ENCODE measurements at places on chromosomes 4 and X.

GRCh38 chr4:149835280-149835679 lies 19.6 kb upstream of the IQCM start:
- no peak for DNase-seq

DNA sequence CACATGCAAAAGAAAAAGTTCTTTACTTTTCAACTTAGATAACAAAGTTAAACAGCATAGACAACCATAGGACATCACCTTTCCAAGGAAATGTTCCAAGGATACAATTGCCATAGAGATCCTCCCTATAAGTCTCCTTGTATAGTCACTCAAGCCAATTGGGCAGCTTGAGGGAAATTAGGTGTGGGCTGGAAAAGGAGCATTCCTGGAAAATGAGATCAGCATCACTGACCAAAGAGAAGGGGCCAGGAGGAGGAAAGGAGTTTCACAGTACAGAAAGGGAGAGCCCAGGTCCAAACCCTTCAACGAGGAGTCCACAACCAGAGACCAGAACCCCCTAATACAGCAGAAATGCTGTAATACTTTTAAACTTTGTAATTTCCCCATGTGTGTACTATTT lies 91.5 kb upstream of the PPARGC1A start:
- no peak for DNase-seq

GRCh38 chrX:25527596-25527995 lies 511.8 kb upstream of the ARX start:
- no peak for DNase-seq

DNA sequence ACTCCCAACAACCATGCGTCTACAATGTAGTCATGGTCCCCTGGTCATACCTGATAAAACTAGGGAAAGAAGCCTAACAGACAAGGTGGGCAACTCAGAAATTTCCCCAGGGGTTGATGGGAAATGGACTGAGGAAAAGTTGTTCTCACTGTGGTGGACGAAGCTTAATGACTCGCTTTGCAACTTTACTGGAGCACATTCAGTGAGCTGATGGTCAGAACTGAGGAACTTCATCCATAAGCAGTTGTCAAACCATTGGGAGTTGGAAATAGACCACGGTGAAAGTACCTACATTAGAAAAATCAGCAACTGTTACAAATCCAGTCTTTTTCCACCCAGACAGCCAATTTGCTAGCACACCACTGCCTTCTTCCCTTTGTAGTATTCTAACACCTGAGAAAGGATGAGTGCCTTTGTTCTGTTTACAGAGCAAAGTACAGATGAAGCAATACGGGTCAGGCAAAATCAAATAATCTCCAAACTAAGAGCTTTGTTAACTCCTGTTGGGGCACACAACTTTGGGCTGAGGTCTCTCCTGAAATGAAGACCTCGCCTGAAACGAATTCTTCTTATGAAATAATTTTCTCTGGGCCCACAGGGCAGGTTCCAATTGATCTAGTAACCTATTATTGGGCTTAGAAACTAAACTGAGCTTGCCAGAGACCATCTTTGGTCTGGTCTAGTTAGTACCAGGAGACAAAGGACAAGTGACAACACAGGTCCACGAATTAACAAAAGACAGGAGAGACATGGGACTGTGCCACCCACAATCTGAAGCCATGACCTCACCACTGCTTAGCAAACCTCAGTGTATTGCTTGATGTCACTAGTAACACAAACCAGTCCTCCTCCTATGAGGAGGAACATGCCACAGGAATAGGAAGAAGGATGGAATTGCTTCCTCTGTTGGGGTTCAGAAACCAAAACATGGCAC lies 58.9 kb upstream of the NFKB1 start:
- DNase-seq = no peak

DNA sequence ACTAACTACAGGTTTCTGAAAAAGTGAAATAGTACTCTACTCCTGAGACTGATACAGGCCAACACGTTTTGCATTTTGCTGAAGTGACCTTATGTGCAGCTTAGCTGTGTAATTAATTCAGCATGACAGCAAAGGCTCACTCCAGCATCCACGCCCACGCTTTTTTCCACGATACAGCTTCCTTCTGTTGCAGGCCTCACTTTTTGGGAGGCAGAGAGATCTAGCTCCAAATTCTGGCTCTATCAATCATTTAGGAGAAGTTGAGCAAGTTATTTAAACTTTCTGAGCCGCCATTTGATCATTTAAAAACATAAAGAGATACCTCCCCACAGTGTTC lies 160.3 kb downstream of the AFAP1 start:
- no peak for DNase-seq

DNA sequence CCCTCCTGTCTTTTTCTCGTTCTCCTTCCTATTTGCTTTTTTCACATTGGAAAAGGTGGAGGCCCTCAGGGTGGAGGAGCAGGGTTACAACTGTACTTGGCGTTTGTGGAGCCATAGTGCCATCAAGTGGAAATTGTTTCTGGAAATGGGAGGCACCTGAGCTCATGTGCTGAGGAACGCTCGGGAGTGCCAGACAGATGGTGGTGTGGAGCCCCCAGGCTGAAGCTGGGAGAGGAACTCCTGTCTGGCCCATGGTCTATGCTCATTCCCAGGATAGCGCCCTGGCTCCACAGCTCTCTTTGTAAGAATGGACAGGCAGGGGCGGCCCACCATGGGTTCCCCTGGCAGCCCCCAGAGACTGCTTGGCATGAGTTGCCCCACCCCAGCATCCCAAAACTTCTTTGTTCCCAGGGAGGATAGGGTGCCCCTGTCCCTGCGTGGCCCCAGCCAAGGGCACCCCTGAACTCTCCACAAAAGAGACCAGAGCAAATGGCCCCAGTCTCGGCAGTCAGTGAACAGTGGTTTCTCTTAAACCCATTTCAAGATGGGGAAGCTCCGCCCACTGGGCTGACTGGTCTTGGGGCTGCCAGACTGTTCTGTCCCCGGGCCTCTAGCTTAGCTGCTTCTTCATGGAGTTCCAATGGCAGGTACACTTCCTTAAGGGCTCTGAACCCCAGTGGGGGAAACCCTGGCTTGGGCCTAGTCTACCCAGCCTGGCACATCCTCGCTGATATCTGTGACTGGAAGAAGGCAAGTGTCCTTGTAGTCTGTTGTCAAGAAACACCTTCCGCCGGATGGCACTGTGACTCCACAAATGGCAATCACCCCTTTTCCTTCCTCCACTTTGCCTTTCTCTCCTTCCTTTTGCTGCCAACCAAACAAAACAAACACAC lies 70.1 kb downstream of the NBDY start:
- DNase-seq = no peak

DNA sequence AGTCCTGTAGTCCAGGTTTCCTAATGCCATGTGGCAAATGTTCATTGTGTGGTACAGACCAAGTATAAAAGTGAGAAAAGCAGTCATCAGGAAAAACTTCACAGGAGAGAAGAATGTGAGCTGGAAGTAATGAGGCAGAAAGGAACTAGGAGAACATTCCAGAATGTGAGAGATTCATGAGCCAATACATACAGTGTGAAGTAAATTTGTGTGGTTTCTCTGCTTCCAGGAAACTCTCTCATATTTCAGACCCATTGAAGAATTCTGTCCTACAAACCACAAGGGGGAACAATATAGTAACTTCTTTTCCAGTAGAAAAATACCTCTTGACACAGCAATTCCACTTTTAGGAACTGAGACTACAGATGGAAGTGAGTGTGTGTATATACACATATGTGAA lies 136.5 kb downstream of the RNF150 start:
- peak; percentile 55 for DNase-seq

GRCh38 chr4:2968381-2968780 lies 5.0 kb downstream of the GRK4 start:
- DNase-seq = peak; percentile 77

DNA sequence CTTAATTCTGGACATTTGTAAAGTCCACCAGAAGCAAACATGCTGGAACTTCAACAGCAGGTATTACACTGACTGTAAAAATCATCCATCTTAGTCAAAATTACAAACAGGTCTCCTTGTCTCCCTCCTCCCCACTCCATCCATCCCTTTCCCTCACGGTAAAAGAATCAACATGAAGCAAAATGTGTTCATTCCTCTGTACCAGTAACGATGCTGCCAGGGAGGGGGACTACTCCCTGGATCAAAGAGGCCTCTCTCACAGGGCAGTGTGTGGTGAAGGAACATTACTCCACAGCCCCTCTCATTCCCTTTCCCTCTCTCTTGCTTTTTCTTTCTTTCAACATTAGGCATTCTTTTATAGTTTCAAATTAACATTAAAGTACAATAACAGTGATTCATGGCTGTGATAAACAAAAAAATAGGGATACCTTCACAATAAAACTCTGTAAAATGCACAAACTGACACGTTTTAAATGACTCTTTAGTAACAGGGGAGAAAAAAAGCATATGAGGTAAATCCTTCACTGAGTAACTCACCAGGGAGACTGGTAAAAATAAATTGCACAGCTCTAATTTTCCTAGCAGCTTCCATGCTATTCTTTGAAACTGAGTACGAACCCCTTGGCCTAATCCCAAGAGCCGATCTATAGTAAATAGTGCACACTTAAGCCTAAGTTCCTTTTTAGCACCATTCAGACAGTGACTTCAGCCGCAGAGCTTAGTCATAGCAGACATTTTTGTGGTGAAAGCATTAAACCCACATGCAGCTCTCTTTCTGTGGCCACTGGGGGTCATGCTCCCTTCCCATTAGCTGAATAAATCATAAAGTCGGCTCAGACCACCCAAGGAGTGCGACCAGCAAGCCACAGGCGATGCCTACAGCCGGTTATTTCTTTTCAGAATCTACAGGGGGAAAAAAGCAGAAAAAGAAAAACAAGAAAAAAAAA lies 215.6 kb upstream of the GYPA start:
- peak; percentile 93 for DNase-seq

DNA sequence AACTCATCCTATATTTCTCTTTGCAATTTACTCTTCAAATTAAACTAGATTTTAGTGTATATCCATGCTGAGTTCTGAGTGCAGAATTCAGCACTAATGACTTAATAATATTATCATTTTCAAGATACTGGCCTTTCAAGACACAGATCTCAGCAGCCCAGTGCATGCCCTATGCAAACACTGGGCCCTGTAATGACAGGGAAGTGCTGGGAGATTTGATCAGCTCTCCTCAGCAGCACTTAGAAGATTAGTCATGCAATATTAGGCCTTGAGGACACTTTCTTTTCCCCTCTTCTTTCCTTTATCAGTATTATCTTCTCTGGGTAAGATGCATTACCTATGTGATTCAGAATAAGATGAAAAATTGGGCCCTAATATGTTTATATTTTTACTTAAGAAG lies 207.1 kb downstream of the PPP3CA start:
- DNase-seq = no peak

DNA sequence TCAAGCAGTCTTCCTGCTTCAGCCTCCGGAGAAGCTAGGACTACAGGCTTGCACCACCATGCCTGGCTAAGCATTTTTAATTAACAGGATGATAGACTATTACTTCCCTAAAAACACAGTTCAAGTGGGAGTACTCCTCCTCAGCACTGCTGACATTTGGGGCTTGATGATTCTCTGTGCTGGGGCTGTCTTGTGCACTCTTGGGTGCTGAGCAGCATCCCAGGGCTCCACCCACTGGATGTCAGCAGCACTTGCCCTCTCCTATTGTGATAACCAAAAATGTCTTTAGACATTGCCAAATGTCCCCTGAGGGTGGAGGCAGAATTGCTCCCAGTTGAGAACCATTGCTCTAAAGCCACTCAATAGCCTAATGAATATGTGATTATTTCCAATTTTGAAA lies 60.4 kb downstream of the CLCN4 start:
- DNase-seq = no peak

GRCh38 chr4:2924765-2925301 lies 38.4 kb downstream of the NOP14 start:
- DNase-seq = no peak

DNA sequence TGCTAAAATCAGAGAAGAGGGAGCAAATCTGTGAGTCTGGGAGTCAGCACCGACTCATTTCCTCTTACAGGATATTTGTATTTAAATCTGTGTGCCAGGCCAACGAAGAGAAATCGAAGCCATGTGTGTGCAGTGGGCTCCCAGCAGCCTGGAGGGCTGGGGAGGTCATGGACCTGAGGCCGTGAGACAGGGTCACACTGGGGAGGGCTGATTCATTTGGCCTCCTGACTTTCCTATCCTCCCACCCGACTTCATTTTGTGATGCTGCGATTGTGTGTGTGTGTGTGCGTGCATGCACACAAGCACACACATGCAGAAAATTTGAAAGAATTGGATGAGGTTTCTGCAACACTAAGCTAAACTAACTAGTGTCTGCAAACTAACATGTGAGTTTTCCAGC lies 48.7 kb upstream of the STX18 start:
- no peak for DNase-seq

- no peak for DNase-seq
Observed at GRCh38 chrX:120207009-120207605, 43.5 kb upstream of the ZBTB33 start.

- DNase-seq = no peak
Observed at GRCh38 chrX:113651306-113651705, 810.7 kb upstream of the AMOT start.

DNA sequence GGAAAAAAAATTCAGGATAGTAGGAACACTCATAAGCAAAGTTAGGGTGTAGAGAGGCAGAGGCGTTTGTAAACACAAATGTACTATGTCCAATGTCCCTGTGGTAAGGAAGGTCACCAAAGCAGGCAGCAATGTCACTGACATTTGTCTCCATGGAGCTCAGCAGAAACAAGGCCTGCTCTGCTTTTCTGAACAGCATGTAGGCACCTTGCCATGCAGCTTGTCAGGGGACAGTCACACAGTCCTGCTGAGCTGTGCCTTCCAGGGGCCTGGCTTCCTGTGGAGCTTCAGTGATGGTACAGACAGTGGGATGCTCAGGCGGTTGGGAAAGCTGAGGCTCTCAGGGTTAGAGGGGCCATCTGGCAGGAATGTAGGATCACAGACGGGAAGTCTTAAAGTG lies 74.5 kb upstream of the HS3ST1 start:
- DNase-seq = no peak

DNA sequence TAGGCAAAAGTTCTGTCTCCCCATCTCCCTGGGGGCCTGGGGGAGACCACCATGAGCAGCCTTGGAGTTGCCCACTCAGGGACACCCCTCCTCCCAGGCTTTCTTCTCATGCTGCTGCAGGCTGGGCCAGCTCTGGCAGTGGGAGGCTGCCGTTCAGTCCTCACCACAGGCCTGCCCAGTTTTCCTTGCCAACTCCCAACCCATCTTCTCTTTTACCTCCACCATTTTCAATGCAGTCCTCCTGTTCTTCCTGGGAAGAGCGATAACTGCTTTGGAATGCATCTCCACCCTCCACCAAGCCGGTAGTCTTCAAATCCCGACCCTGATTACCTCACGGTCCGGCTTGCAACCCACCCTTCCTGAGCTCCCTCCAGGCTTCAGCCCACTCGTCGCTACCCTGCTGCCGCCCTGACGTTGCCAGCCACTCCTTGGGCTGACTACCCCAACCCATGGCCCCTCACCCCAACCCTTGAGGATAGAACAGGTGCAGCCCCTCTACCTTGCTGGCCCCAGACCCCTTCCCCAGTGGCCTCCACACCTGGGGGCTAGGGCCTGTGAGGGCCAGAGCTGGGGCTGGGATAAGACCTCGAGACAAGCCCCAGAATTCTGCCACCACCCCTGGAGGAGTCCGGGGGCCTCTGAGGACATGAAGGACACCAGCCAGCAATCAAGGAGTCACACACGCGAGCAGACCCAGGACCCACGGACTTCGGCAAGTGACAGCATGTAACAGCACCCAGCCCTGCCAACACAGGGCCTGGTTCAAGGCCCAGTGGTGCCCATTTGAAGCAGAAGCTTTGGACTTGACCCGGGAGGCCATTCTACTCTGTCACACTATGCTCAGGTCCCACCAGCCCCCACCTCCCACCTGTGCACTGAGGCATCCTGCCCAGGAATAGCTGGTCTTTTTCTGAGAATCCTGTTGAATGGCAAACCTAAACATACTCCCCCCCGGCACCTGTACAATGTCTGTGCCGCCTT lies 9.2 kb downstream of the WDR1 start:
- DNase-seq = peak; percentile 50

Measured in amniotic epithelial cell (primary cell).